Dermis blood vessel endothelial cell (primary cell): ENCODE measurements at places on chromosomes 3 and 15. TPM values are rescaled to one million over a fixed set of nuclear protein-coding genes. Genes with fewer than 3 reads are reported as not detected.

Gene C2CD4A
- 1.5 and 2.7 TPM in 2 replicates for total RNA-seq

Gene CILP
- not detected in 2 replicates for total RNA-seq

Gene MORC1
- not detected in 2 replicates for total RNA-seq

DNA sequence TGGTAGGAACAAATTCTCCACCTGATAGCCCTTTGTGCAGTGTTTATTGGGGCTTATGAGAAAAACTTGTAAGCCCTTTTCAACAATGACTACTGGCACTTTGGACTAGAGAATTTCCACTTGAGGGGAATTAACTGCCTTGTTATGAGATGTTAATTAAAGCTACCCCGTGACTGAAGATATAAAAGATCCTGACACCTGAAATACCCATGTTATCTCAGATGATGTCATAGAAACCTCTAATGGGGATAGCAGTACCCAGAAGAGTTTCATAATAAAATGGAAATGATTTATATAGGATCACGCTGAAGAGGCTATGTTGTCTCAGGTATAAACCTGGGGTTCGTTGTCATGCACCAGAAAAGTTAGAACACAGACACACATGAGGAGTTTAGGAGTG is 14.5 kb upstream of the STAC start:
- no peak for DNase-seq

DNA sequence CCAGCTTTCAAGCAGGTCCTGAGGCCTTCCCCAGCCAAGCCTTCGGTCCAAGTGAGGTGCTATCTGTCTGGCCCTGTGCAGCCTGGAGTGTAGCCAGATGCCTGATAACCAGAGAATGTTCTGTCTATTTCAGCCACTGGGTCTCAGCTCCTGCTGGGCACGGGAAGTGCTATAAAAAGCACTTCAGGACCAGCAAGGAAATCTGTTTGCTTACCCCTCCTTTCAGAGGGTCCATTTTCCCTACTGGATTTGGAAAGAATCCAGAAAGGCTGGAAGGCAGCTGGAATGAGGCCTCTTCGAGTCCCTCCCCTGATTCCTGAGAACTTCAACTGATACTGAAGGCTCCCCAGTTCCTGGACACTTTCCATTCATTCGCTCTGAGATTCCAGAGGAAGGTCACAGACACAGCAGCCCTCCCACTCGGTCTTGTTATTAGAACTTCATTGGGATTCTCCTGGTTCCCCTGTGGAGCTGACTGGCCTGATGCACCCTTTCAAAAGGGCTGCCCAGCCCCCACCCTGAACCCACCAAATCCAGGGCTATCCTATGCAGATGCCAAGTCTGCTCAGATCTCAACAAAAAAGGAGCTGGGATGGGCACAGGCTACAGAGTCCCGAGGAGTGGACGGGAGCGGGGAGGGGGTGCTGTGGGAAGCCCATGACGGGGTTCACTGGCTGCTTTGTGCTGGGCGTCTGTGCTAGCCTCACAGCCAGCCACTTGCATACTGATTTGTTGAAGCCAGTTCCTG is 70.4 kb downstream of the UMPS start:
- DNase-seq, result peak; percentile 63

- peak; percentile 83 for DNase-seq
Measured at GRCh38 chr3:142993958-142994442, 7.4 kb upstream of the U2SURP start.

- DNase-seq, result no peak
Measured at GRCh38 chr3:37435572-37435971, 261.2 kb upstream of the LRRFIP2 start.
